ENCODE measurements at places on chromosomes 5 and 9. TPM values are rescaled to one million over a fixed set of nuclear protein-coding genes. Genes with fewer than 3 reads are reported as not detected.

The PCDHAC1 gene
- not detected for total RNA-seq

The OR5C1 gene
- not detected for total RNA-seq

The OSTF1 gene
- 119 TPM for total RNA-seq

The RNF224 gene
- not detected for total RNA-seq

The SLC36A1 gene
- 10.1 TPM for total RNA-seq

The PCDHGB3 gene
- 0.67 TPM for total RNA-seq

The KCNV2 gene
- not detected for total RNA-seq

The CCDC152 gene
- total RNA-seq: 0.20 TPM

The CNTFR gene
- not detected for total RNA-seq

The GMCL2 gene
- not detected for total RNA-seq

The FBP1 gene
- 15.8 TPM for total RNA-seq

Measured in mammary microvascular endothelial cell (primary cell).